AG09309 (cell line): ENCODE measurements at places on chromosomes 12 and 14.

GRCh38 chr12:6253278-6253677, 53.1 kb downstream of the CD9 start:
- DNase-seq = no peak

DNA sequence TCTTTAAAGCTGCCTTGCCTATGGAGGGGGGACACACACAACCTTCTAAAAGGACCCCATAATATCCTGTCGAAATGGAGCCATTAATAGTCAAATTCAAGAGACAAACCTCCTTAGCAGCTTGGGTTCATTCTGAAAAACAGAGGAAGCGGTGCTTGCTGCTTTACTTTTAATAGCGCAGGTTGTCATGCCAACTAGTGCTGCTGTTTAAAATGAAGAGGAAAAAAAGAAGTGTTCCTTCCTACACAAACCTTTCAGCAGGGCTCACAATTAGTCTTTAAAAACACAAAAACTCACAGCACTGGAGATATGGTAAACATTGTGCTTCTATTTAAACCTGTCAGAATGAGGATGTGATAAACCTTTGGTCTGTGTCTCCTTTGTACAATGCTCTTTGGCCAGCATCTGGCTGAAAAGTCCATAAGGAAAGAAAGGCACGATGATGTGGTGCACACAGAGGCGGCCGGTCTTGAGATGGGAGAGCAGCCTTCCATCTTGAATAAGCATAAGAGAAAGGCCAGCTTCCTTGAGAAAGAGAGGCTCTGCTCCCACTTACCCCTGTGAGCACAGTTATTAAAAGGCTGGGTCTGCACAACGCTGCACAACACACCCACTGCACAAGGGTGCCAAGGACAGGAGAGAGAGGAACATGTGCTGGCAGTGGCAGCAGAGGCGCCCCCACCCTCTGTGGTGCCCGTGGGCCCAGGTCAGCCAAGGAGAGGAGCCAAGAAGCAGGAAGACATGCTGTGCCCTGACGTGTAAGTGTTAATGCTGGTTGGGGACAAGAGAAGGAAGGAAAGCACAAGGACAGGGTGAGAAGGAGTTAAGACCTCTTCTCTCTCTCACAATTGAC, 144.6 kb downstream of the TTC7B start:
- DNase-seq = no peak

DNA sequence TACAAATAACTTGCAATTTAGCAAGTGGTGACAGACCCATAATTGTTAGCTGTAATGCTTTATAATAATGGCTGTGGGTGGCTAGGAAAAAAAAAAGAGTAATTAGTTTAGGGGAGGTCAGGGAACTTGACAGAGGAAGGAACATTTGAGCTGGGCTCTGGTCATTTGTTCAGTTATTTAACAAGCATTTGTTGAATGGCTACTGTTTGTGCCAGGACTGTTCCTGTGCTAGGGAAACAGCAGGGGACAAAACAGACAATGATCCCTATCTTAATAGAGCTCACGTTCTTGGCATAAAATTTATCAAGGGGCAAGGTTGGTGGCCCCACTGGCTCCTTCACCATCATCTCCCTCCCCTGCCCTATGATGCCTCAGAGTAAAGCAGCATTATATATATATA, 18.5 kb downstream of the CHST11 start:
- no peak for DNase-seq

DNA sequence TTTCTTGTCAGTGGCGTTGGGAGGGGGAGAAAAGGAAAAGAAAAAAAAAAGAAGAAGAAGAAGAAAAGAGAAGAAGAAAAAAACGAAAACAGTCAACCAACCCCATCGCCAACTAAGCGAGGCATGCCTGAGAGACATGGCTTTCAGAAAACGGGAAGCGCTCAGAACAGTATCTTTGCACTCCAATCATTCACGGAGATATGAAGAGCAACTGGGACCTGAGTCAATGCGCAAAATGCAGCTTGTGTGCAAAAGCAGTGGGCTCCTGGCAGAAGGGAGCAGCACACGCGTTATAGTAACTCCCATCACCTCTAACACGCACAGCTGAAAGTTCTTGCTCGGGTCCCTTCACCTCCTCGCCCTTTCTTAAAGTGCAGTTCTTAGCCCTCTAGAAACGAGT, 1.9 kb downstream of the ASCL1 start:
- DNase-seq = no peak

DNA sequence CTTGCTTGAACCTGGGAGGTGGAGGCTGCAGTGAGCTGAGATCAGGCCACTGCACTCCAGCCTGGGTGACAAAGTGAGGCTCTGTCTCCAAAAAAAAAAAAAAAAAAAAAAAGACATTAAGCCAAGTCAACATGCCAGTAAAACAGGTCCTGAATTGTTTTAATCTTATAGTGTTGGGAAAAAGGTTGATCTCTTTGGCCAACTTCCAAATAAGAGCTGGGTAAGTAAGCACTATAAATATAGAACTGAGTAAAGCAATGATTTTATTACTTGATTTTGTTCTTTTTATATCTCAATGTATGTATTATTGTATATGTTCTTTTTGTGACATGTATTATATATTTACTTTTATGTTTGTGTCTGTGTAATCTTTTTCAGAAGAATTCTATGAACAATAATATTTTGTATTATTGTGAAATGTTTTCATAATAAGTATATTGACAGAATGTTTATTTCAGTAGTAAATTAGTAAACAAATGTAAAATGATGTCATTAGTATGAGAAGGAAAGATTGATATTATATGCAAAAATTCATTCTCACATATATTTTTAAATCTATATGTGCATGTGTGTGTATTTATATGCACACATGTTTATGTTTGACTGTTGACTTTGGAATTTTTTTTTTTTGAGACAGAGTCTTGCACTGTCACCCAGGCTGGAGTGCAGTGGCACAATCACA, 9.6 kb upstream of the AKAP6 start:
- no peak for DNase-seq

DNA sequence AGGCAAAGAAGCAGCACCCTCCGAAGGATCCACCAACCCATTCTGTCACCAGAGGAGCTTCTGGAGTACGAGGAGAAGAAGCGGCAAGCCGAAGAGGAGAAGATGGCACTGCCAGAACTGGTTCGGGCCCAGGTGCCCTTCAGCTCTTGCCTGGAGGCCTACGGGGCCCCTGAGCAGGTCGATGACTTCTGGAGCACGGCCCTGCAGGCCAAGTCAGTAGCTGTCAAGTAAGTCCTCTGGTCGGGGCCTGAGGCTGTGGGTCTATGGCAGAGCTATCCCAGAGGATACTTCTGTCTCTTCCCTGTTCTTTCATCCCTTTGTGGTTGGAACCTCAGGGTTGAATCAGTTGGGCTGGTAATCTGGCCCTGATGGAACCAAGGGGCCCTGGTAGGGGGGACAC, 5.9 kb upstream of the TPI1 start:
- DNase-seq = no peak

DNA sequence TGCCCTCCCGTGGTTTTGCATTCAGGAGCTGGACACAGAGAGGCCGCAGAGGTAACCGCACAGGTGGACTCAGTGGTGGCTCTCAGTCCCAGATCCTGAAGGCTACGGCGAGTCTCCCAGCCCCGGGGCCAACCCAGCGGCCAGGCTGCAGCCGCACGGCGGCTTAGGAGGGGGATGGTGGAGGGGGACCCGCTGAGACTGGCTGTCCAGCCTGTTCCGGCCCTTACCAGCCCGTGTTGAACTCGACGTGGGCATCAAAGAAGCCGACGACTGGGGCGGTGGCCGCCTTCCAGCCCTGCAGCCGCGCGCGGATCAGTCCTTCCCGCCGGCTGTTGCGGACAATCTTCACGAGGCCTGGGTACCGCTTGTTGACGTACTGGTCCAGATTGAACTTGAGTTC, 68.7 kb downstream of the GALNT9 start:
- DNase-seq = no peak

- DNase-seq = no peak
Measured at GRCh38 chr12:128682548-128683275, 141.0 kb downstream of the SLC15A4 start.

DNA sequence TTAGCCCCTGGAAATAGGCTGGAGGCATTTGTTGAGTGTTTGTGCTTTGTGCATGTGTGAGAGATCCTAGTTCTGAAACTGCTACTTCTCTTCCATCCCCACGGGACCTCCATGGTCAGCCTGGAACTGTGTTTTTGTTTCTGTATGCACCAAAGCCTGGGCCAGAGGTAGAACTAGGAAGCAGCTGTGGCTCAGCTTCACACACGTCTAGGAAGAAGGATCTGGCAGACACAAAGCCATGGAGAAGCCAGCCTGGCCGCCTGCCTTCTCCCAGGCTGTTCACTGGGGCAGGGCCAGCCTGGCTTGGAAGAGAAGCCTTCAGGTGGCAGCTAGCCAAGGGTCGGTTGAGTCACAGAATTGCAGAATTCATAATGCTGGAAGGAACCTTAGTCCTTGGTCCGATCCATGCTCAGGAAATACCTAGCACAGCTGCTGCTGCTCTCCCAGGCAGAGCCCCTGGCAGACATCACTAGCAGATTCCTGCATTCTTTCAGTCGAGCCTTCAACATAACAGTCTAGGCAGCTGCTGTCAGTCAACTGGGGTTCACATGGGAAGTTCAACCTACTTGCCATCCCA, 27.0 kb downstream of the RIN3 start:
- DNase-seq = peak; percentile 98

DNA sequence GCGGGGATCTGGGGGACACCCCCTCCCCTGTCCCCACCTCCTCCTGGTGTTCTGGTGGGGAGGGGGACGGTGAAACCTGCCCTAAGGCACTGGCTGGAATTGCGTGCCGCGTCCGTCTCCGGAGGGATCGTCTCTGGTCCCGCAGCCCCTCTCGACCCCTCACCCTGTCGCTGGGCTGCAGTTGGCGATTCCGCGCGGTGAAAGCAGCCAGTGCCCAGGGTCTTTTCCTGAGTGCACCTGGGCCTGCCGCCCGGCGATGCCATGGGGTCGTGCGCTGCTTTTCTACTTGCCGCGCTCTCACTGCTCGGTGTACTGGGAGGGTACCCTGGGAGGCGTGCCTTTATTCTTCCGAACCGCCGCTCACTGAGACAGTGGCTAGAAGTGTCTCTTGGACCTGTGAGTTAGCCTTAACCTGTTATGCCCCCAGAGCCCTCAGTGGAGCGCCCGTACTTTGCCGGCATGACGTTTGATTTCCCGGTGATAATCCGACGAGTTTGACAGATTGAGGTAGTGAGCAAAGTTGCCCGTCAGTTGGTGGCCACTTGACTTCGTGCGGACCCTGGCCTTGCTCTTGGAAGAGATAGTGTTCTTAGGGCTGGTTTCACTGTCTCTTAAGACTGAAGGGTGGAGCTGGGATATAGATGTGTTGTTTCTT, 788 bp downstream of the SFSWAP start:
- DNase-seq = no peak

GRCh38 chr12:96441816-96442215, 41.6 kb upstream of the CDK17 start:
- DNase-seq = no peak

DNA sequence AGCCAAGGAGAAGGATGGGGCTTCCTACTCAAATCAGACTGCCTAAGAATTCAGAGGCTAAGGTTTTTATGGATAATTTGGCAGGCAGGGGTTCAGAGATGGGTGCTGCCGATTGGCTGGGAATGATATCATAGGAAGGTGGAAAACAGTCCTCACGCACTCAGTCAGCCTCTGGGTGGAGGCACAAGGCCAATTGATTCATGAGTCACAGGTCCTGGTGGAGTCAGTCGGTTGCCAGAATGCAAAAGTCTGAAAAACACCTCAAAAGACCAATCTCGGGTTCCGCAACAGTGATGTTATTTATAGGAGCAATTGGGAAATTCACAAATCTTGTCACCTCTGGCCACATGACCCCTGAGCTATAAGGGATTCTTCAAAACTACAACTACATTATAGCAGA, 105.5 kb downstream of the GXYLT1 start:
- DNase-seq = peak; percentile 43

- DNase-seq = no peak
Measured at GRCh38 chr14:102793531-102794328, 16.5 kb downstream of the TRAF3 start.

DNA sequence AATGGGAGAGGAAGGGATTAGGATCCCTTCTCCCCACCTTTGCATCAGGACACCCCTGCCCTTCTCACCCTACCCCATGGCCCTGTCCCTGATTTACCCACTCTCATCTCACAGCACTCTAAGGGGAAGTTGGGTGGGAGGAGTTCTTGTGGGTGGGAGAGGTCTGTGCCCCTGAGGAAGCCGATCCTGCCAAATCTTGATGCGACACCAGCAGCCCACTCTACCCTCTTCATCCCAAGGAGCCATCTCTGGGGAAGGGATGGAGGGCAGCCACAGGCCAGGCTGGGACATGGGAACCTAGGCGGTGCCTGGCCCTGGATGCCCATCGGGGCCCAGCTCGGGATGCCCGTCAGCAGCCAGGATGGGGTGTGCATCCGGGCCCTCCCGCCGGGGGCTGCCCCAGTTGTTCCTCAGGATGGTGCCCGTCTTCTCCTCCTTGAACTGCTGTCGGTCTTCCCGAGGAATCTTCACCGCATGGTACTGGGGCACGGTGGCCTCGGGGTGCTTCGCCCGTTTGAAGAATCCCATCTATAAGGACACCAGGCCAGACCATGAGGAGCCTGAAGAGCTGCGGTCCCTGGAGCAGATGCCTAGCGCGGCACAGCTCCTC, 22.8 kb downstream of the ITGA7 start:
- no peak for DNase-seq

- DNase-seq = no peak
Measured at GRCh38 chr12:109863847-109864712, 16.3 kb downstream of the GLTP start.

DNA sequence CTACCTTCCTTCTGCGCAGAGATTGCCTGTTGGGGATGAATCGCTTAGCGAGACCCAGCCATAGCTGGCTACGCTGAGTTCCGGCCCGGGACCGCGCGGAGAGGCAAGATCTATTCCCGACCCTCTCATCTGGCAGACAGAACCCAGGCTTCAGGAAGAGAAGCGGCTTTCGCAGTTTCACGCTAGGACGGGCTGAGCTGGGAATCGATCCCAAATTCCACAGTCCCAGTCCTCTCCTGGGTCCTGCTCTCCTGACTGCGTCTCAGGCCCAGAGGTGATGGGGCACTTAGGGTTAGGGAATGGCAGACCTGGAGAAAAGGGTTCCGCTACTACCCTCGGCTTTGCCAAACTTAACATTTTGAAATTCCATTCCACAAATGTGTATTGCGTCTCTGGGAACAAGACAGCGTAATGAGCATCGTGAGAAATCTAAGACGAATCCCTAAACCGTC, 2.8 kb downstream of the PTPN21 start:
- DNase-seq = no peak

- no peak for DNase-seq
Measured at GRCh38 chr12:7175493-7175892, 14.0 kb upstream of the PEX5 start.
